Trophoblast cell (in vitro differentiated cells and primary cell): ENCODE measurements at places on chromosomes 6 and 20.
A peak's percentile ranks its signal among the peaks of the same experiment; 100 is the strongest.

- no peak for DNase-seq
Observed at GRCh38 chr6:35638679-35639078, 50.0 kb downstream of the FKBP5 start.

DNA sequence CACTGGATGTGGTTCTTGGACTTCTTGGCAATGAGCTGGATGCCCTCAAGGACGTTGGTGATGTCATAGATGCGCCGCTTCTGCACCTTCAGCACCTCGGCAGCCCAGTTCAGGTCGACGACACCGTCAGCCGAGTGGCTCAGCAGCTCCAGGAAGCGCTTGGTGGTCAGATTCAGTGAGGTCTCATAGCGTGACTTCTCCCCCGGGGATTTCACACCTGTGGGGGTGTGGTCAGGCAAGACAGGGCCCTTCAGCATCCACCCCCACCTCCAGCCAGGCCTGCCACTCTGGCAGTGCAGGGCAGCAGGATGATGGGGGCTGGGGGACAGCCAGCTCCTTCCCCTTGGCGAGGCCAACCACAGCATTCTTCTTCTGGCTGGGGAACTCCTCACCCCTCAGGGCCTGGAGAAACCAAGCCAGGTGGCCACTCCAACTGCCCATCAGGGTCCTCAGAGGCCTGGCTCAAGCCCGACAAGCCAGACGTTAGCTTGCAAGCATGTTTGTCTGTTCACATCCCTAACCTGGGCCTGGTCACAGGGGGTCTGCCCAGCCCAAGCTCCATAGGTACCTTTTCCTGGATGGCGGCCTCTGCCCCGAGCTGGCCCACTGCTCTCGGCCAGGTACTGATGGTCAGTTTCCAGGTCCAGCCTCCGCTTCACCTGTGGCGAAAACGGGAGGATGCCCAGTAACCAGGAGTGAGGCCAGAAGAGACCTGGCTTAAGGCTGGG, 5.7 kb upstream of the NECAB3 start:
- DNase-seq: no peak

GRCh38 chr6:112407101-112407590, 60.0 kb downstream of the RFPL4B start:
- no peak for DNase-seq

DNA sequence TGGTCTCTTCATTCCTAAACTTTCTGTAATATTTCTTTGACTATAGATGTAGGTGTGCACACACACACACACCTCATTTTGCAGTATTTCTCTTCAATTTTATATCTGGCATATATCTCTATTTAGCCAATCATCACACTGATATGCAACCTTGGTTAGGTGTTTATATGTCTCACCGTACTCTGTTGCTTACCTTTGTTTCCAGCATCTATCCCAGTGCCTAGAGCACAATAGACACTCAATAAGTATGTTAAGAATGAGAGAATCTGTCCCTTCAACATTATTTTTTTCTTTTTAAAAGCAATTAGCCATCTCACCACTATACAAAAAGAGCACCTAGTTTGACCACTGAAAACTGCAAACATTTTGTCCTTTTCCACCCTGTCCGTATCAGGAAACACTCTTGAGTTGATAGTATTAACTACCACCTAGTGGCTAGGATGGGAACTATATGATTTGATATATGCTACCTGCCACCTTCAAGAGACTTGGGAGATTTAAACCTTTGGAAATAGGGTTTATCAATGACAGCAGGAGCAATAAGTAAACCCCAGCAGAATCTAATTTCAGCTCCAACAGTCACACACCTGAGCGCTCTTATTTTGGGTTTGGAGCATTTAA, 48.7 kb upstream of the RSPO3 start:
- DNase-seq: no peak

DNA sequence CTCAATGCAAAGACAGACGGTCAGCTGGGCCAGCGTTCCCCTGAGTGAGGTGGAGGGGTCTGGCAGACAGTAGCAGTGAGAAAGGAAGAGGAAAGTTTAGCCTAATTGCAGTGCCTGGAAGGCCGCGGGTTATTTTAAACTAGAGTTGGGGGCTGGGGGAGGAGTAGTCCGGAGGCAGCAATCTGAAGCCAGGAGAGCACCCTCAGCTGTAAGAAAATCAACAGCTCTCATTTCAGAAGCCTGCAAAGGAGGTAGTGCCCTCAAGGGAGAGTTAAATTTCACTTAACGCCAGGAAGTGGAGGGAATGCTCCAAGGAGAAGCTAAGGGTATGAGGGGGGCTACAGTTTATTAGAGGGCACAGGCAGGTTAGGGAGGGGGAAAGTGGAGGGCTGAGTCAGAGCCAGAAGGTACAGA, 26.9 kb downstream of the RING1 start:
- DNase-seq: no peak

- no peak for DNase-seq
Observed at GRCh38 chr6:107337191-107337741, 122.1 kb downstream of the PDSS2 start.

DNA sequence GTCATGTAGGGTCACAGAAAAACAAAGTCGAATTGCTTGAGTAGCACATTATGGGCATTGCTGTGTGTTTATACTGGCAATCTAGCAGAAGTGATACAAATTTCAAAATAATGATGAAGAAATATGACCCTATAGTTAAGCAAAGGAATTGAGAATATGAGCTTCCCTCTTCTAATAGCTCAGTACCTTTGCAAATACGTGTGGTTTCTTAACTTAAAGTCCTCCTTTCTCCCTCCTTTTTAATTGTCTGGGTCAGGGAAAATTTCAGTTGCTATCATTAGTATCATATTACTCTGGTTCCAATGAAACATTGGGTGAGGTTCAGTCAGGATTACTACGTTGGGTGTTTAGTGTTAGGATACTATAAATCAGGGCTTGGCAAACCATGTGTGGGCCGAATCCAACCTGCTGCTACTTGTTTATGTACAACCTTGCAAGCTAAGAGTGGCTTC, 166.8 kb upstream of the CARMIL1 start:
- no peak for DNase-seq

DNA sequence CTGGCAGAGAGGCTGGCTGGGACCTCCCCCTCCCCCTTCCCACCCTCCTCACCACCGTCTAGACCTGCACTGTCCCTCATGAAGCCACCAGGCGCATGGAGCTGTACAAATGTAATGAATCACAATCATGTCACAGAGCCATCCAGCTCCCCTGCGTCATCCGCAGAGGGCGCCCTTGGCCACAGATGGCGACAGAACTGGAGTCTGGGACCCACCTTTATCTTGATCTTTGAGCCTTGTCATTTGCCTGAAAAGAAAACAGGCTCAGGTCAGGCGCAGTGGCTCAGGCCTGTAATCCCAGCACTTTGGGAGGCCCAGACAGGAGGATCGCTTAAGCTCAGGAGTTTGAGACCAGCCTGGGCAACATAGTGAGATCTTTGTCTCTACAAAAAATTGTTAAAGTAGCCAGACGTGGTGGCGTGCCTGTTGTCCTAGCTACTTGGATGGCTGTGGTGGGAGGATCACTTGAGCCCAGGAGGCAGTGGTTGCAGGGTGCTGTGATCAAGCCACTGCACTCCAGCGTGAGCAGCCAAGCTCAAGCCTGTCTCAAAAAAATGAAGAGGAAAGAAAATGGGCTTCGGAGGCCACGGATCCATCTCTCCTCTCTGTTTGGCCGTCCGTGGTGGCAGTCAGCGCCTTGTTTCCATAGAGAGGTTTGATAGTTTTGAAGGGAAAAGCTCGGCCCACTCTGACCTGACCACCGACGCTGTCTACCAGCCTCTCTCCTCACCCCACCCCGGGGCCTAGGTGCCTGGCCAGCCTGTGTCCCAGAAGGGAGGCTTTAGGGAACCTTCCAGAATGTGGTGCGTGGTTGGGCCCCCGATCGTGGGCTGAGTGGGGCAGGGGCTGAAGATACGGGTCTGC, 6.2 kb downstream of the COL9A3 start:
- peak; percentile 91 for DNase-seq

DNA sequence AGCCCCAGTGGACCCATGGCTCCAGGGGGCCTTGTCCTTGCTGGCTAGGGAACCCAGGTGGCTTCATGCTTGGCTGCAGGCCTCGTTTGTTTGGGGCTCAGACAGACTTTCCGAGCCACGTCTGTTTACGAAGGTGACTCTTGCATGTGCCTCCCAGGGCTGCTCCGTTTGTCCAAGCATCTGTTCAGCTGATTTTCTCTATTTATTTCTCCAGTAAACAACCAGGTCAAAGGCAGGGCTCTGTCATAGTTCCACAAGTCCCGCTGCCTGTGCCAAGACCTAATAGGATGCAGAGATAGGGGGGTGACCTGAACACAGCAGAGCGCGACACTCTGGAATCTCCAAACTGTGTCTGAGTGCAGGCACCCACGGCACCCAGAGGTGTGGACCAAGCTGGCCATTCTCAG, 12.8 kb upstream of the SPO11 start:
- no peak for DNase-seq

DNA sequence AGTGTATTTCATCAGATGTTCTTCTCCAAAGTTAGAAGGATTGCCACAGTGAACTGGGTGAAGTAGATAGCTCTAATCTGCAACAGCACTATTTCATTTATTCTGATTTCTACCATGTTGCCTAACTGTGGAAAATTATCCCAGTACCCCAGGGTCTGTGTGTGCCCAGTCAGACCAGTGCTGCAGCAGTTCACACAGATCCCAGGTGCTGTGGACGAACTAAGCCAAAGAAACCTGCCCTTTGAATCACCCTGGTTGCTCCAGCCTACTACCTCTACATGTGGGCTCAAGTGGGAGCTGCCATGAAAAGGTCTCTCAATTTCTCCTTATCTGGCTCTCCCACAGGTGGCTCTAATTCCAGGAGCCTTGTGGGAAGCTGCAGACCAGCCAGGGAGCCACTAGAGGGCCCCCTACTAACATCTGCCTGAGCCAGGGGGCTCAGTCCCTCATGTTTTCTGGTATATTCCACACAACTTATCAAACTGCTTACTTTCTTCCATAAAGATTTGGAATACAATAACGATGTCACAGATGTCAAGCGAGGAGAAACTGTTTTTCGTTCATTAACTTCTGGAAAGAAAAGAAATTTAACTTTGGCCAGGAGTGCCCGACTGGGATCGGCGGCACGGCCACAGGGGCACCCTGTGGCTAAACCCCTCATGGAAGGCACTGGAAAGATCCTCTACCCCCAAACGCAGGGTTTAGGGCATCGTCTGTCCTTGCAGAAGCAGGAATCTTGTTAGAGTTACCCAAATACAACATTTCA, 31.6 kb upstream of the LY86 start:
- peak; percentile 66 for DNase-seq

DNA sequence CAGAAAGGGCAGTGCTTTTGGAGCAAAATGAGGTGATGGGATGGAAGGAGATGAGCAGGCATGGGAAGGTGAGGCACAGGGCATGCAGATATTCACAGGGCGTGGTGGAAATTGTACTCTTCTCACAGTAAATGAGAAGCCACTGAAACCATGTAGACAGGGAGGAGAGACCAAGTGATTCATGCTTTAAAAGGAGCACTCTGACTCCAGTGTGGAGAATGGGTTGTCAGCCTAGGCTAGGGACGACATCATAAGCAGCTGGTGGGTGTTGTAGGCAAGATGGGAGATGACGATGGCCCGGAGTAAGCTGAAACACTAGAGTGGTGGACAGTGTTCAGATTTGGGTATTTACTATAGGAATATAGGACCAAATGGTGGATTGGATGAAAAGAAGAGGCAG, 18.4 kb downstream of the PDE7B start:
- no peak for DNase-seq

DNA sequence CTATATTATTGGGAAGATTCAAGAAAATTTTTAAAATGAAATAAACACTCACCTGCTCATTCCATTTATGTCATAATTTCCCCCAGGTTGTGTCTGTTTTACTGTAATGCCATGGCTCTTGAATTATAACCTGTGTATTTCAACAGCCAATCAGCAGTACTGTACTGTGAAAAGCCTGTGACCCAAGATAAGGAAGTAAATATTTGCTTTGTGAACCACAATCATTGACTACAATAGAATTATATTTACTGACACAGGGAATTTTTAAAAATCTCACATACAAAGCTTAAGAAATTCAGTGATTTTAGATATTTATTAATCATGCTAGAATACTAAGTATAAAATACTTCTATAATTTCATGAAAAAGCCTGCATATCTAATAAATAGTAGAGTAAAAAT, 6.0 kb downstream of the RGS17 start:
- DNase-seq: no peak

DNA sequence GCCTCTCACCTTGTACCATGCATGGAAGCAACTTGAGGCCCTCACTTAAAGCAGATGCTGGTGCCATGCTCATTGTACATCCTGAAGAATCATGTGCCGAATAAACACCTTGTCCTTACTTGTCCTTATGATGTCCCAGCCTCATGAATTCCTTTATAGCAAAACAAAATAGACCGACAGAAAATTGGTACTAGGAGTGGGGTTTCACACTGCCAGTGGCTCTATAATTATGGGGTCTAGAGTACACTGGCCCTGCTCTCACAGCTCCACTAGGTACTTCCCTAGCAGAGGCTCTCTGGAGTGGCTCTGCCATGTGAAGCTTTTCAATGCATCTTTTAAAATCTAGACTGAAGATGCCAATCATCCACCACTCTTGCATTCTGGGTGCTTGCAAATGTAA, 101.2 kb downstream of the HTR1B start:
- no peak for DNase-seq

DNA sequence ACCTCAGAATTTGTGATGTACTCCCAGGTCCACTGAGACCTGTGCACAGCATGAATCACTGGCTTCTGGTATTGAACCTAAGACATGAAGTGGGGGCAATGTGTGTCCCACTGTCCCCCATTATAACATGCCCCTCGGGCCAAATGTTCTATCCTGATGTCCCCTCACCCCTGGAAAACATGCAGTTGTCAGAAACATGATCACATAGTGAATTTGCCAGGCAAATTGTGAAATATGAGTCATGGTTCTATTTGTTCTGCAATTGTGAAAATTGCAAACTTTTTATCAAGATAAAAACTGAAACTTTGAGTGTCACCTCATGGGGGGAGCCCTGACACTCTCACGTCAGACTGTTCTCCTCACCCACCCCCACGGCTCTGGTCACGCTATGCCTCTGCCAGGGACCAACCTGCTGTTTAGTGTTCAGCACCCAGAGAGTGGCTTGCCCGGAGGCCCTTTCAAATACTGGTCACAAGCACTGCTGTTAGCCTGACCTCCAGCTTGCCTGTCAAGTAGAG, 305.3 kb downstream of the CLIC5 start:
- DNase-seq: peak; percentile 27

- DNase-seq: no peak
Observed at GRCh38 chr20:7627734-7628663, 312.3 kb downstream of the HAO1 start.

- DNase-seq: no peak
Observed at GRCh38 chr6:51025082-51025777, 206.6 kb downstream of the TFAP2B start.

GRCh38 chr6:49030251-49031020, 432.6 kb downstream of the MMUT start:
- DNase-seq: no peak

DNA sequence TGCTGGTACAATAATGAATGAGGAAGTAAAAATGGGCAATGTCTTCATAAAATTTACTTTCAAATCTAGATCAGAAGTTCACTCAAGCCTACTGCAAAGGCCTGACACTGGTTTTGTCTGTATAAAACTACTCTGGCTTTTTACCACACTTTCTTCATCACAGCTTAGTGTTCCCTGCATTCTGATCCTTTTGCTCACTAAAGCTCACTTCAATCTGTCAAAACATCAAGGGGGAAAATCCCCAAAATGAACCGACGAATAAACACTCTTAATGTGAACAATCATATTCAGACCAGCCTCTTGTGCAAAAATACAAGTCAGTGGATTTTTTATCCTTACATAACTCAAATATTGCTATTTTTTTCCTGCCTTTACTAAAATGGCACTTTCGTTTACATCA, 98.5 kb downstream of the PRDM1 start:
- no peak for DNase-seq

- DNase-seq: no peak
Observed at GRCh38 chr6:111278731-111279130, 191.4 kb downstream of the SLC16A10 start.

GRCh38 chr6:86913795-86914194, 23.5 kb upstream of the HTR1E start:
- no peak for DNase-seq
